Lower lobe of right lung (tissue), 2 donors: ENCODE measurements at places on chromosomes 16 and 17. TPM values are rescaled to one million over a fixed set of nuclear protein-coding genes. Genes with fewer than 3 reads are reported as not detected.

GSDMA gene
- total RNA-seq = 0.62 TPM

PRDM7 gene
- not detected for total RNA-seq

COA3 gene
- 54.5 TPM for total RNA-seq

C16orf92 gene
- not detected for total RNA-seq

DNAI2 gene
- total RNA-seq = 6.2 TPM

CHST5 gene
- total RNA-seq = 0.62 TPM

DNA sequence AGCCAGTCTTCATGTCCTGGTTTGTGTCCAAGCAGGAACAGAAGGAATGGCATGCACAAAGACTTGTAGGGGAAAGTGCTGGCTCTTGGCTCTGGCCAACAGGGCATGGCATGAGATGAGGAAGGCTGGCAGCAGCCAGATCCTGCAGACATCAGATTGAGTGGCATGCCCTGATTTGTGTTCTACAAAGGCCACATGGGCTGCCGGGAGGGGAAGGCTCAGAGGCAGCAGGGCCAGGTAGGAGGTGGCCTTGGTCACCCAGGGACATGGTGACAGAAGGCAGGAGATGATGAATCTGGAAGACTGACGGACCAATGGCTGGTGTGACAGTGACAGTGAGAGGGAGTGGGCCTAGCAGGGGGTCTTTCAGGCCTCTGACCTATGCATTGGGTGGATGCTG is 33.7 kb downstream of the SMPD3 start:
- H3K27ac ChIP-seq = no peak overlapping the region
- H3K4me3 ChIP-seq = no peak overlapping the region
- H3K27me3 ChIP-seq = no peaks in the 10 kb centered on the region
- no peaks in the 10 kb centered on the region for H3K36me3 ChIP-seq

DNA sequence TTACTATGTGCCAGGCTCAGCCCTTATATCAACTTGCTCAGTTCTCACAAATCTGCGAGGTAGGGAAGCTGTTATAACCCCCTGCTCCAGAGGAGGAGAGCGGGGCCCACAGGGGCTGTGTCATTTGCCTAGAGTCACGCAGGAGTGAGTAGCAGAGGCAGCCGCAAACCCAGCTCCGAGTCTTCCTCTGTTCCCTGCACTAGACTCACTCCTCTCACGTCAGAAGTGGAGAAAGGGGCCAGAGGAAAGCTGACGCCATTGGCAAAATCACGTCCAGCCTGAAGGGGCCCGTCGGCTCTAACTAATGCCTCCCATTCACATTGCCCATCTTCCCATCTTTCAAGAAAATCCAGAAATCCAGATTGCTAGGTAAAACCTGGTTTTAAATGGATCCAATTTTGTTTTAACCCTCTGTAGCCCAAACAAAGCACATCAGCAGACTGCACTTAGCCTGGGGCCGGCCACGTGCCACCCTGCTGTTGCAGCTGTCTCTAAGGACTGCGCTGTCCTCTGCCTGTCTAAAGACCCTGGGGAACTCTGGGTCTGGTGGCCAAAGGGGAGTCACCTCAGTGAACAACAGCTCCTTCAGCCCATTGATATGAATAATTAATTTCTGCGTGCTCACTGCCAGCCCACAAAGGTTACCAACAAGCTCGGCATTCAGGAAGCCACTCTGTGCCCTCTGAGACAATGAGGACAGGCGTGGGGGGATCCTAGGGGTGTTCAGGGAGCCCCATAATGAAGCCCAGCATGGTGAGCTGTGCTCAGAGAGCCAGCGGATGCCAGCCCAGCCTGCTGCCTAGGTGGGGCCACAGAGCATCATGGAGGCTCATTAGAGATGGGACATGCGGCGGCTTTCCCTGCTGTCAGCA is 36.7 kb upstream of the ABR start:
- no peak overlapping the region for H3K4me3 ChIP-seq
- no peak for DNase-seq
- H3K4me1 ChIP-seq = no peaks in the 10 kb centered on the region
- H3K27me3 ChIP-seq = no peaks in the 10 kb centered on the region
- no peaks in the 10 kb centered on the region for H3K36me3 ChIP-seq

DNA sequence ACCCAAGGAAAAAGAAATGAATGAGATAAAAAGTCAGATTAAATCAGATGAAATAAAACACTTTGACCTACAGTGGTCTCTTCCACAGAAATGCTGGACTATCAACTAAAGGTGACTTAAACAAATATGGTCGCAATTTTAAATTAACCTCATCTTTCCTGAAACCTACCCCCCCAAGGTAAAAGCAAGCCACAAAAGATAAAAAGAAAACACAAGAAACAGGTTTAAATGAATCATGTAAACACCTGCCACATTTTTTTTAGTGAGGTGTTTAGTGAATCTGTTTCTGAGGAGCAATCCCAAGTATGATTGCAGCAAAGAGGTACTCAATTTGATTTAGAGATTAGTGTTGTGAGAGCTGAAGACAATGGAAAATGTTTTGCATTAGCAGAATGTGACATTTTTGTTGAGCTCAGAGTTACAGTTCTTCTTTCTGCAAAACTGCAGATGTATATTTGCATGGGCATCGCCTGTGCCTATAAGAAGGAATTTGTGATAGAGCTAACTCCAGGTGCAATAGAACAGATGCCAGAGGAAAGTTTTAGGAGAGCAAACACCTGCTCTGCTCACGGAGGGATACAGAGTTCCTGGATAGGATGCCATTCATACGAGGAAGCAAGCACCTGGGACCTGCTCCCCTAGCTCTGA is 3.4 kb upstream of the MMD start:
- no peak overlapping the region for H3K4me3 ChIP-seq
- H3K27ac ChIP-seq = no peak overlapping the region
- peaks cover 14% of the 10 kb centered on the region for H3K4me1 ChIP-seq
- no peak for DNase-seq
- H3K27me3 ChIP-seq = no peaks in the 10 kb centered on the region

DNA sequence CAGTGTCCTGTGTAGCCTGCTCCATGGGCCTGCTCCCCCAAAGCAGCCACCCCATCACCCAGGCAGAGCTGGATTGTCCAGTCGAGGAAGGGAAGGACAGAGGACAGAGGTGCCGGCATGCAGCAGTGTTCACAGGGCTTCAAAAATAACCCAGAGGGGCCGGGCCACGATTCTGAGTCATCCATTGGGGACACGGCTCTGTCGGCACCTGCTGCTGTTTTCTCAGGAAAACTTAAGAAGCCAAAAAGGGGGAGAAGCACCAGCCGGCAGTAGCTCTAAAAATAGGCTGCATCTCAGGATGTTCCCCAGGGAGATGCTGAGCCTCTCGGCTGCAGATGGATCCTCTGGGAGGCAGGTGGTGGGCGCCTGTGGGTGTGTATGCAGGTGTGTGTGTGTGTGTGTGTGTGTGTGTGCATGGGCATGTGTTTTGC is 1.6 kb downstream of the CA7 start:
- H3K27me3 ChIP-seq = peaks cover 29% of the 10 kb centered on the region
- no peaks in the 10 kb centered on the region for H3K36me3 ChIP-seq
- H3K4me1 ChIP-seq = peaks cover 14% of the 10 kb centered on the region
- H3K4me3 ChIP-seq = no peak overlapping the region

GRCh38 chr17:52828621-52829020 is 670.1 kb upstream of the CA10 start:
- H3K4me1 ChIP-seq = no peaks in the 10 kb centered on the region
- H3K4me3 ChIP-seq = no peak overlapping the region
- H3K27ac ChIP-seq = no peak overlapping the region
- no peaks in the 10 kb centered on the region for H3K27me3 ChIP-seq

- peaks cover 65% of the 10 kb centered on the region for H3K36me3 ChIP-seq
- H3K4me1 ChIP-seq = no peaks in the 10 kb centered on the region
- no peak for DNase-seq
- no peak overlapping the region for H3K4me3 ChIP-seq
Measured at GRCh38 chr16:87835882-87836331, 33.4 kb downstream of the SLC7A5 start.

DNA sequence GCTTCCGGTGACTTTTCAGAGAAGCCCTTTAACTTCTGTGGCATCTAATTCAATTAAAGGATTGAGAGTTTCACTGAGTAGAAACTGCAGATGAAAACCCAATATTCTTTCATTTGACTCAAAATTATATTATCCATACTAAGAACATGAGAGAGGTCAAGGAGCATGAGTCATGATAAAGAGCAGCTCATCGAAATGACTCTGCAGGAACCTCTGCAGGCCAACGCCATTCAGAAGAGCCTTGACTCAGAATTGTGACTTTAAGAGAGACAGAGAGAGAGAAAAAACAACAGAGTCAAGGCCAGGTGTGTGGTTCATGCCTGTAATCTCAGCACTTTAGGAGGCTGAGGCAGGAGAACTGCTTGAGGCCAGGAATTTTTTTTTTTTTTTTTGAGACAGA is 417.2 kb upstream of the XYLT1 start:
- H3K36me3 ChIP-seq = no peaks in the 10 kb centered on the region
- no peaks in the 10 kb centered on the region for H3K27me3 ChIP-seq
- H3K4me3 ChIP-seq = no peak overlapping the region
- no peak for DNase-seq
- H3K27ac ChIP-seq = no peak overlapping the region

DNA sequence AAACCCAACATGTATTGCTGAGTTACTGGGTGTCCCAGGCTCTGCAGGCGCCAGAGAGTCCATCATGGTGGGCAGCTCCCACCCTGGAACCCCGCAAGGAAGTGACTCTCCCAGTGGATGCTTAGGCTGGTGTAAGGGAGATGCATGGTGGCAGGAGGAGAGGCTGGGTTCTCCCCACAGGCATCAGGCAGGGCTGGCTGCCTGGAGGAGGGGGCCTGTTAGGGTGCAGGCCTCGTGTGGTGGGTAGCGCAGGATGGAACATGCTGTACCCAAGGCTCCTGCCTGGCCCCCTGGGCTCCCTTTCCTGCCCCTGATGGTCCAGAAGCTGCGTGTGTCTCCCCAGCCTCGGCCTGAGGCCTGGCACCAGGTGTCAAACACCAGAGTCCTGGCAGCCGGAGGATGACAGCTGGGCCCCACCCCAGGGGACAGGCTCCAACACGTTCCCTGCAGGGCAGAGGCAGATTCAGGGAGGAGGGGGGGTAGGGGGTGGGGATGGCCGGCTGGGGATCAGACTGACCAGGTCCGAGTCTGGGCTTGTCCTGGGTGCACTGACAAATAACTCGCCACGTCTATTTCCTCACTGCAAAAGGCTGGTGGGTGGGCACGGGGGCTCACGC is 40.2 kb upstream of the CIBAR2 start:
- H3K27ac ChIP-seq = no peak overlapping the region
- peaks cover 16% of the 10 kb centered on the region for H3K4me1 ChIP-seq
- H3K4me3 ChIP-seq = no peak overlapping the region
- no peaks in the 10 kb centered on the region for H3K27me3 ChIP-seq
- no peaks in the 10 kb centered on the region for H3K36me3 ChIP-seq

DNA sequence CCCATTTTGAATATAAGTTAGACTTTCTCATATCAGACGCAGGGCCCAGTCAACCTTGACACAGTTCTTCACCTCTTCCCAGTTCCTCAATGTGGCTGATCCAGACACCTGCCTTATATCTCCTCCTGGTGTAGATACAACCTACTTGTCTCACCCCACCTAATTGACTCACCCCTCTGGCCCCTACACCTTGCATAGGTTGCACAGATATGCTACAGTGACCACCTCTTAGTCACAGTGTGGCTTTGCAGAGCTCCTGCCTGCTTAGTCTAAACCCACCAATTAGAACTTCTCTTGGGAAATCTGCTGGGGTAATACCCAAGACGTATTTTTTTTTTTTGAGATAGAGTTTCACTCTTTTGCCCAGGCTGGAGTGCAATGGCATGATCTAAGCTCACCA is 16.8 kb downstream of the CHP2 start:
- no peak overlapping the region for H3K4me3 ChIP-seq
- H3K27me3 ChIP-seq = peaks cover 6% of the 10 kb centered on the region
- H3K36me3 ChIP-seq = no peaks in the 10 kb centered on the region
- no peaks in the 10 kb centered on the region for H3K4me1 ChIP-seq

DNA sequence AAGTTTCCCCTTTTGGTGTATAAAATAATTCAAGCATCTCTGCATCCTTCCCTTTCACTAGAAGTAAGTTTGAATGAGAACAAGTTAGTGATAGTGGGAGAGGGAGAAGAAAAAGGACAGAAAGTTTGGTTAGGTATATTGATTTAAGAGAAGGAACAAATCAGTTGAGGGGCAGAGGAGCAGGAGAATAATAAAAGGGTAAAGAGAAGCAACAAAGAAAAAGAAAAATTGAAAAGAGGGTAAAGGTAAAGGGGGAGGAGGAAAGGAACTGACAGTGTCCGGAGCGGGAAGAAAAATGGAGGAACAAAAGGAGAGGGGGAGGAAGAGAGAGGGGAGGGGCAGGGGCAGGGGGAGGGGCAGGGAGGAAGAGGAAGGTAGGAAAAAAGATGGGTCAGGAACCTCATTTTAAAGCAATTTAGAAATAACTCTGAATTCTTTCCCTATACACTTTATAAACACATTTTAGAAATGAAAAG is 6.3 kb upstream of the IGF2BP1 start:
- peaks cover 5% of the 10 kb centered on the region for H3K4me1 ChIP-seq
- no peak overlapping the region for H3K27ac ChIP-seq
- H3K27me3 ChIP-seq = peaks cover 99% of the 10 kb centered on the region
- H3K36me3 ChIP-seq = no peaks in the 10 kb centered on the region

GRCh38 chr17:42067371-42068091 is 17.1 kb upstream of the C17orf113 start:
- peak; percentile 72 for DNase-seq
- H3K27ac ChIP-seq = no peak overlapping the region
- H3K4me3 ChIP-seq = no peak overlapping the region
- H3K27me3 ChIP-seq = peaks cover 25% of the 10 kb centered on the region
- H3K4me1 ChIP-seq = peaks cover 13% of the 10 kb centered on the region

DNA sequence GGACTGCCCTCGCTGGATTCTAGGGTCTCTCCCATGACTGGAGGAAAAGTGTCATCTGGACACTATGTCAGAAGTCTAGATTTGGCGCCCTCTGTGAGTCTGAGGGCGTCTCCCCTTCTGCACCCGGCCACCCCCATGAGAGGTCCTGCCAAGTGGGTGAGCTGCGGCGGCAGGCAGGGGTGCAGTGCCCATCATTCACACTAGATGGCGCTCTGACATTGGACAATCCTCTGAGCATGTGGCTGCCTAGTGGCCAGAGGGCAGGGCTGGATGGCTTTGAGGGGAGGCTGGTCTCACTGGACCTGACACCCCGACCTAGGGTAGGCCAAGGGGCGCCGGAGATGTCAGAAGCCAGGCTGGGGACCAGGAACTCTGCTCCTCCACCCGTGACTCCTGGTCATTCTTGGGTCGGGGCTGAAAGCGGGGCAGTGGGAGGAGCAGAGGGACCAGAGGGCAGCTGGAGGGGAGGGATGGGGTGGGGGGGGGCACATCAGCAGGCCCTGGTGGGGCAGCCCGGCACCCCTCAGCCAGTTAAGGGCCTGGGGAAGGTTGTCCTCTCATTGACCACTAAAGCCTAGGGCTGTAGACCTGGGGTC is 28.0 kb downstream of the MRM1 start:
- H3K4me3 ChIP-seq = no peak overlapping the region
- H3K4me1 ChIP-seq = no peaks in the 10 kb centered on the region
- H3K27me3 ChIP-seq = peaks cover 12% of the 10 kb centered on the region

- no peaks in the 10 kb centered on the region for H3K36me3 ChIP-seq
- no peak overlapping the region for H3K27ac ChIP-seq
- peaks cover 4% of the 10 kb centered on the region for H3K4me1 ChIP-seq
- no peak overlapping the region for H3K4me3 ChIP-seq
- no peak for DNase-seq
Measured at GRCh38 chr17:51147650-51148049, 5.7 kb upstream of the NME1 start.

- peaks cover 37% of the 10 kb centered on the region for H3K4me1 ChIP-seq
- no peak overlapping the region for H3K4me3 ChIP-seq
- peak; percentile 27 for DNase-seq
- H3K27ac ChIP-seq = no peak overlapping the region
- no peaks in the 10 kb centered on the region for H3K27me3 ChIP-seq
Measured at GRCh38 chr16:12097523-12098428, 121.2 kb downstream of the SNX29 start.
